ENCODE measurements at places on chromosomes 4 and X. TPM values are rescaled to one million over a fixed set of nuclear protein-coding genes. Genes with fewer than 3 reads are reported as not detected.

STPG2 gene
- not detected for polyA plus RNA-seq

TKTL2 gene
- not detected for polyA plus RNA-seq

PNMA5 gene
- polyA plus RNA-seq = not detected

- no peak for DNase-seq
Measured at GRCh38 chr4:98679738-98680137, 21.3 kb upstream of the TSPAN5 start.

- no peak for DNase-seq
Measured at GRCh38 chrX:37580080-37580479, 8.6 kb downstream of the LANCL3 start.

GRCh38 chr4:163693211-163693610 is 198.7 kb downstream of the TMA16 start:
- DNase-seq = no peak

DNA sequence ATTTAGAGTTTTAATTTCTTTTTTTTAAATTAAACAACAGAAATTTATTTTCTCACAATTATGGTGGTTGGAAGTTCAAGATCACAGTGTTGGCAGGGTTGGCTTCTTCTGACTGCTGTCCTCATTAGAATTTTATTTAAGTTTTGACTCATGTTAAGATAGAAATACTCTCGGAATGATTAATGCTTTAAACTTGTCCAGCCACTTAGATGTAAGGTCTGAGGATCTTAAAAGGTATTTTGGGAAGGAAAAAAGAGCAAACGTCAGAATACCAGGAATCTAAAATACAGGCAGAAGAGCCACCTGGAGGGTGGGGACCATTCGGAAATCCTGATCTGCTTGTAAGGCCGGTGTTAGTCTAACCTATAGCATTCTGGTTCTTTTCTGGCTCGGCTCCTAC is 423.0 kb upstream of the MAGEB2 start:
- DNase-seq = peak; percentile 31

DNA sequence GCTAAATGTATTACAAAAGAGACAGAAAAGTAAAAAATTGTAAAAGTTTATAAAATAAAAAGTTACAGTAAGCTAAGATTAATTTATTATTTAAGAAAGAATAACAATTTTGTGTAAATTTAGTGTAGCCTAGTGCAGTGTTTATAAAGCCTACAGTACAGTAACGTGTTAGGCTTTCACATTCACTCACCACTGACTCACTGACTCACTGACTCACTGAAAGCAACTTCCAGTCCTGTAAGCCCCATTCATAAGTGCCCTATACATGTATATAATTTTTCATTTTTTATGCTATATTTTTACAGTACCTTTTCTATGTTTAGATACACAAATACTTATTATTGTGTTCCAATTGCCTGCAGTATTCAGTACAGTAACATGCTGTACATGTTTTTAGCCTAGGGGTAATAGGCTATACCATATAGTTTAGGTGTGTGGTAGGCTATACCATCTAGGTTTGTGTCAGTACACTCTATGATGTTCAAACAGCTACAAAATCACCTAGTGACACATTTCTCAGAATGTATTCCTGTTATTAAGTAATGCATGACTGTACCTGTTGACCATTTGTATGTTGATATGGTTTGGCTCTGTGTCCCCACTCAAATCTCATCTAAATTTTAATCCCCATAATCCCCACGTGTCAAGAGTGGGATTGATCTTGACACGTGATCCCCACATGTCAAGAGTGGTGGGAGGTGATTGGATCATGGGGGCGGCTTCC is 57.9 kb downstream of the CFAP299 start:
- DNase-seq = peak; percentile 59
